ENCODE measurements at places on chromosomes 3 and 15. TPM values are rescaled to one million over a fixed set of nuclear protein-coding genes. Genes with fewer than 3 reads are reported as not detected.

- DNase-seq = no peak
Observed at GRCh38 chr3:174000675-174001074, 603.1 kb downstream of the NLGN1 start.

DNA sequence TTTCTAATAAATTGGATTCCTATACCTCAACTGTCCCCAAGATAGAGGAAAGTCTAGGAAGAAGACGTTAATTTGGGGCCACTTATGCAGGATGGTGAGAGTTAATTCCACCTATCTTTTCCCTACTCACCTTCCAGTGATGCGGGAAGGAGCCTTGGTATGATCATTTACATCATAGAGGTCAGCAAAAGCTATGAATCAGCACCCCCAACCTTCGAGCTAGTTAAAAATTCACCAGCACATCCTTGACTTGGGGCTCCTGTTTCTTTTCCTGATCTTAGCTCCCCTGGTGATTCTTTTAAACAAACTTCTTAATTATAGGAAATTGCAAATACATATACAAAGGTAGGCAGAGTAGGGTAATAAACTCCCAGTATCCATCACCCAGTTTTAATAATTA lies 366.6 kb downstream of the SOX2 start:
- no peak for DNase-seq

DNA sequence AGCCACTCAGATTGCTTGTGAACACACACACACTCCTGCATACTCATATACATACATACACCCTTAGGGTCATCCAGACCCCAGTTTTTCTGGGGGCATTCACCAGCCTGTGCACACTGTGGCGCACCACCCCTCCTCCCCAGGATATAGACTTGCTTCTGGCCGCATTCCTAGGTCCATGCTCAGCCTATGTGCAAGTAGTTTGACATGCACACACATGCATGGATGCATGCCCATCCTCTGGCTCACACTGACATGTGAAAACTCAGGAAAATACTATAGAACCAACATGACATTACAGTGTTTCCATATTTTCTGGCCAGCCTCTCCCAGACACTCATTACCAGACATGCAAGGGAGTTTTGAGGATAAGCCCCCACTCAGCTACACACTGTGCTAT lies 79.3 kb upstream of the POLG start:
- no peak for DNase-seq

The WNT5A gene
- 2.2 TPM for total RNA-seq

Data from posterior vena cava (tissue), 2 donors.